Activated CD4-positive, alpha-beta T cell treated with anti-CD3 and anti-CD28 coated beads, Interleukin-2, Interleukin-4, amounts not matched to agents 100 ng/mL and 50 ng/mL, durations not matched to agents 16 hours and 8 hours (primary cell): ENCODE measurements at places on chromosomes 4 and X.

GRCh38 chr4:101307899-101308298 is 39.4 kb downstream of the PPP3CA start:
- DNase-seq, result no peak

DNA sequence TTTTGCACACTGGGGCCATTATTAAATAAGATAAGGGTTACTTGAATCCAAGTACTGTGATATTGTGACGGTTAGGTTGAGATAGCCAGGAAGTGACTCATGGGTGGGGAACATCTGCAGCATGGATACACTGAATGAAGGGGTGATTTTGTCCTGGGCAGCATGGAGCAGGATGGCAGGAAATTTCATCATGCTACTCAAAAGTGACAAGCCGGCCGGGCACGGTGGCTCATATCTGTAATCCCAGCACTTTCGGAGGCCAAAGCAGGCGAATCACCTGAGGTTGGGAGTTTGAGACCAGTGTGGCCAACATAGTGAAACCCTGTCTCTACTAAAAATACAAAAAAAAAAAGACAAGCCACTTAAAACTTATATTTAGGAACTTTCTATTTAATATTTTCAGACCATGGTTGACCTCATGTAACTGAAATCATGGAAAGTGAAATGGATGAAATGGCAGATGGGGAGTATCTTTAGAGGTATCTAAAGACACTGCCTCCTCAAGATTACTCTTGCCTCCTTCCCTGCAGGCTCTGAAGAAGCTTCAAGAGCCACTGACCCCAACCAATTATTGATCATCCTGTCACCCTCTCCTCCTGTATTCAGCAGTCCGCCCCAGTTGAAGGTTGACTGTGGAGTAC is 3.9 kb upstream of the TRIM60 start:
- no peak for DNase-seq

DNA sequence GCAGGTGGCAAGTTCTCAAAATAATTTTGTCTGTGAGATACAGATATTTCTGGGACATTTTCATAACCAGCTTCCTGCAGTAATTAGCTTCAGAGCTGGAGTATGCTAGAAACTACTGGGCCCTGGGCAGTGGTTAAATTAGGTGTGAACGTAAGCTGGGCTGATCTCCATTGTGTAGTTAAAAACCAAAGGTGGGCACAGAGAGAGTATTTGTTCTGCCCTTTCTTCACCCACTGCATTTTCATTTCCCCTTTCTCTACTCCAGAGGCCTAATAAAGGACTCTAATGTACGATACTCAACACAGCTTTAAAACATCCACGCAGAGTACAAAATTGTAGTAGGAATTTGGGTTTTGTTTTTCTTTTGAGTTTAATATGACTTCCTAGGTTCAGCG is 252.7 kb downstream of the SPRY1 start:
- DNase-seq, result no peak

- no peak for DNase-seq
Measured at GRCh38 chr4:160846121-160846520, 1317.7 kb downstream of the FSTL5 start.

GRCh38 chr4:137738375-137738990 is 206.2 kb upstream of the PCDH18 start:
- DNase-seq, result no peak

GRCh38 chr4:111991163-111991562 is 154.1 kb upstream of the FAM241A start:
- DNase-seq, result no peak

- no peak for DNase-seq
Measured at GRCh38 chr4:3322059-3322550, 29.3 kb downstream of the RGS12 start.

DNA sequence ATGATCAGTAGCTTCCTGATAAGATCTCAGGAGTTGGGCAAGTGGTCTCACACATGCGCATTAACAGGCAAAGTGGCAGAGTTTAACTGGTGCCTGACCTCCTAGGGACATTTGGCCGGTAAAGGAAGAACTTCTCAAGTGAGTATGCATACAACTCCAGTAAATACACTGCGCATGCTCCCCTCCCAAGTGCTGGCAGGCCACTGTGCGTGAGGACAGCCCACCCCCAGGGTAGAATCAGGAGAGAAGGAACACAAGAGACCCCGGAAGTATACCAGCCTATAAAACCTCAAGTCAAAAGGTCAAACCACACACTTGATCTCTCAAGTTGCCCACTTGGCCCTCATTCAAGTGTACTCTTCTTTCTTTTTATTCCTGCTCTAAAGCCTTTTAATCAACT is 225.5 kb upstream of the ANKRD50 start:
- no peak for DNase-seq

GRCh38 chr4:184845367-184846021 is 19.7 kb upstream of the ACSL1 start:
- no peak for DNase-seq

GRCh38 chr4:35506161-35506560 is 738.2 kb downstream of the ARAP2 start:
- DNase-seq, result no peak

DNA sequence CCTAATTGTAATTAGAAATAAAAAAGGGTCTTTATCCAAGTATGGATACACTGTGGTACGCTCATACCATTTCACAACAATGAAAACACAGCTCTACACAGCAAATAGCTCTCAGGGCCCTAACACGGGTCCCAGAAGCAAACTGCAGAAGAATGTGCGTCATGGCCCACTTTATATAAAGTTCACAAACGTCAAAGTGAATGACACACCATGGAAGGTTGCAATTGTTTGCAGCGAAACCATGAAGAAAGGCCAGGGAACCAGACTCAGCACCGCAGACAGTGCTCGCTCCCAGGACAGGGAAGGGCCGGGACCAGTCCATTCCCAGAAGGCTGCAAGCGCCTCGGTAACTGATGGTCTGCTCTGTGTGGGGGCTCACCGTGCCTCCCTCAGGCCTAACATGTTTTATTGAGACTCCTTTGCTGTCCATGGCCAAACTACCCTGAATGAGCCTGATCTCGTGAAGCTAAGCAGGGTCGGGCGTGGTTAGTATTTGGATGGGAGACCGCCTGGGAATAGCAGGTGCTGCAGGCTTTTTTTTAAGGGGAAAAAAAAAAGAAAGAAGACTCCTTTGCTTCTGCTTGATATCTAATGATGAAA is 47.8 kb downstream of the ACOX3 start:
- DNase-seq, result no peak

DNA sequence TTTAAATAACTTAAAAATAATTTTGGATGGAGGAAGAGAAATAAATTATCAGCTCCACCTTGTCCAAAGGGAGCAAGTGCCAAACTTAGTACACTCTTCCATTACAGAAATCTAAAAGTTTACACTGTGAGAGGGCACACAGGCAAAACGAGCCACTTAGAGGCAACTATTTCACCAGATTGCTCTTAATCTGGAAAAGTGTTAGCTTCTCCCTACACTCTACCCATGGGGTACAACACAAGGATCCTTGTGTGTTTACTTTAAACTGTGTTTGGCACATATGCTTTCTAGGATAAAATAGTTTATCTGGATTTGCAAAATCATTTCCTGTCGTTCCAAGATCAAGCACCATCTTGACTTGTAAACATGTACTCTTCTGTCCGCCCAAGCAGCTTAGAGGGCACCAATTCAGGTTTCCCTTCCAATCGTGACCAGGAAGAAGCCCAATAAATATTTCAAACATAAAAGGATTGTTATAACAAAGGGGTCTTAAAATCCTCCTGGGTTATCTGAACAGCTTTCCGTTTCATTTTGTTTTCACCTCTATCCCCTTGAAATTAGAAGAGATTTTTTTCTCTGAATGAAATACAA is 29.0 kb upstream of the KDR start:
- no peak for DNase-seq

GRCh38 chr4:154738426-154738825 is 5.4 kb upstream of the LRAT start:
- no peak for DNase-seq

GRCh38 chr4:21769404-21770147 is 179.0 kb downstream of the KCNIP4 start:
- DNase-seq, result no peak

GRCh38 chrX:40063555-40063954 is 34.2 kb downstream of the BCOR start:
- no peak for DNase-seq

- DNase-seq, result no peak
Measured at GRCh38 chrX:19772822-19773628, 114.4 kb downstream of the SH3KBP1 start.

DNA sequence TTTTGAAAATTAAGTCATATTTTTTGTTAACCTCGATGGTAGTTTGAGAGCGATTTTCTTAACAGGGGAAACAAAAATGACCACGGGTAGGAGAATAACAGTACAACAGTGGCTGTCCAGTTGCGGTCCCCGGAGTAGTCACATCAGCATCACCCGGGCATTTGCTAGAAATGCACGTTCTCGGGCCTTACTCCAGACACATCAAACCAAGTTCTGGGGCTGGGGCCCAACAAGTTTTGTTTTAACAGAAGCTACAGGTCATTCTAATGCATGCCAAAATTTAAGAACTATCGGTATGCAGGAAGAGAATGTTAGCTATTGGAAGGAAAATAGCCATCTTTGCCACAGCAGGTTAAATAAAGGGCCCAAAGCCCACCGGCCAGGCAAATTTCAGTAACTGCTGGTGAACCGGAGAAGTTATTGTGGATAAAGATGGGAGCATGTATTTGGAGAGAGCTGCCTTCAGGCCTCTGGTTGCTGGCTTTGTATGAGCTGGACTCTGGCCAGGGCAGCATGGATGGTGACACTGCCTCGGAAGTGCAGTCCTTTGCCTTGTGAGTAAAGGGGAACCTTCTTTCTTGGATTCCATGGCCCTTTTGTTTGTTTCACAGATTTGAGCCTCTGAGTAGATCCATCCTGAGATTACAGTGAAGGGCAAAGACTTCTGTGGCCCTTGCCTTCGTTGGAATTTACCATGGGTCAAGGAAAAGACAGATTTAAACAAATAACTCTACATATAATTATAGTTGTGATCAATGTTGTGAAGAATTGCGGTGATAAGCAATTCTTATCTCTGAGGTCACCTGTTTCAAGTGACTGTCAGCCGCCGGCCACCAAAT is 62.1 kb downstream of the TBC1D14 start:
- DNase-seq, result no peak

DNA sequence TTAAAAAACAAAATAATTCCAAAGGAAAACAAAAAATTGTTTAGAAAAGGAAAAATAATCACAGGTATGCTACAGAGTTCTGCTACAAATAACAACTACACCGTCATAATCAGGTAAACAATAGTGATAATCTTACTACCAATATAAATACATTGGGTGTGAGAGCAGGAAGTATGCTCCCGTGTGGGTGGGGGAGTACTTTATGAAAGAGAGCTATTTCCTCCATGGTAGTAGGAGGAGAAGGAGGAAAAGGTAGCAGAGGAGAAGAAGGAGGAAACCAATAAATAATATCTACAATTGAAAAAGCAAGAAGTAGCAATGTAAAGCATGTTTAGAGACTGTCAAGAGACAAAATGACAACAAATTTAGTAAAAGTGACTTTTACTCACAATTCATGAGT is 35.1 kb downstream of the TEC start:
- DNase-seq, result no peak

DNA sequence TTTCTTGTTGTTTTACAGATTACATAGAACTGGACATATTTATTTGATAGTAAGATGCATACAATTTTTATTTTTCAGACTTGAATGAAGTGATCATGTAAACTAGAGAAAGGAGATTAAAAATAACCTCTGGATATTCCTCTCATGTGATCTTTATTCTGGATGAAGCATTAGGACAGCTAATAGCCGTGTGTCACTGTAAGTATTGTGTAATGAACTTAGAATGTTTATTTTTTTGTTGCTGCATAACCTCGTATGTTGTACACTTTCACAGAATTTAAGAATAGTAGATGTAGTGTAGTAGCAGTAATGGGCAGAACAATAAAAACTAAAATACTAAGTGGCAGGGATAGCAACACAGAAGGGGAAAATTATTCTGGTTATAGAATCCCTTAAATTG is 2094.5 kb upstream of the TENM3 start:
- no peak for DNase-seq

GRCh38 chr4:94641702-94642560 is 115.8 kb upstream of the BMPR1B start:
- no peak for DNase-seq
